RKO (cell line): ENCODE measurements at places on chromosomes 6 and 20.

GRCh38 chr6:100343316-100344077 is 121.2 kb downstream of the SIM1 start:
- DNase-seq: peak; percentile 12

GRCh38 chr6:140579918-140580317 is 1205.5 kb upstream of the CITED2 start:
- no peak for DNase-seq

DNA sequence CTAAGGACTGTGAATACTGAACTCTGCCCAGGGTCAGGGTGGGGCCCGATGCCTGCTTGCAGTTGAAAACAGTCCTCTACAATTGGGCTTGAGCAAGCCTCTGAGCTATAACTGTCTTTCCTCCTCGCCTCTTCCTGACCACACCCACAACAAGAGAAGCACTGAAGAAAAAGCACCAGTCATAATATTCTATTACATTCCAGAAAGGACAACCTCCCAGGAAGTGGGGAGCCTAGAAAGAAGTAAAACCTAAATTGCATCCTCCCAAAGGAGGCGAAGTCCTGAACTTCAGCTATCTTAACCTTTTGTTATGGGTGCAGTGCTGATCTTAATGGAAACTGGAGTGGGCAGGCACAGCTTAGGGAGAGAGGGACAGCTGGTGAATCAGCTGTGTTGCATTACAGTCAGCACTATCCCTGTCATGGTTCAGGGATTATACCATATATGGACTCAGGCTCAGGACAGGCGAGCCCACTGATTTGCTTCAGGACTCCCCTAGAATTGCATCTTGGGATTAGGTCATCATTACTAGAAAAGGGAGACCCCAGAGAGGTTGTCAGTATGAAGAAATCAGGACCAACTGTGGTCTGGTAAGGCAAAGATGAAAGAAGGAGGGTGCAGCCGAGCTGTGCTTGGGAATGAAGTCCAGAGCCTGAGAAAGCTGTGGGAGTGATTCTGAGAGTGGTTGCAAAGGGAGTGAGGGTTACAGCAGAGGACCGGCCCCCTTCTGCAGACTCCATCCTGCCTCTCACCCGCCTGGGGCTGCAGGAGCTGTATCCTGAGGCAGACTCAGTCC is 18.3 kb upstream of the TRAM2 start:
- DNase-seq: peak; percentile 60

GRCh38 chr20:58141496-58141895 is 87.0 kb downstream of the ANKRD60 start:
- no peak for DNase-seq

GRCh38 chr6:31399589-31400466 is 3.6 kb upstream of the MICA start:
- peak; percentile 93 for DNase-seq
